ENCODE measurements at places on chromosomes 6 and 20. TPM values are rescaled to one million over a fixed set of nuclear protein-coding genes. Genes with fewer than 3 reads are reported as not detected.

- DNase-seq = no peak
These were observed 76.5 kb downstream of the CDKAL1 start for GRCh38 chr6:20610636-20611370.

DNA sequence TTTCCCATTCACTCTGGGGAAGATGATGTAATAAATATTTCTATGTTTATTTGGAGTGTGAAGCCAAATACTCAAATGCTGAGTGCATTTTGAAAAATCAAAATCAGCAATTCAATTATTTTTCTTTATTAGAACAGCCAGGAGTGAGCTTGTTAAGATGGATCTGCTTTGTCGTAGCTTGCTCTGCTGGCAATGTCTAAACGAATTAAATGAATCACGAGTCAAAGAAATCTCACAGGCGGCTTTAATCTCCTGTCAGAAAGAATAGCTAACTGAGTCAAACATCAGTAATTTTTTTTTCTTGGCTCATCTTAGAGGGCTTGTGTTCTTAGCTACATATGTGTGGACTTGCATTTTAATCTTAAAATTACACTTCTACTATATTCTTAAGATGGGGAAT is 100.2 kb upstream of the HMGN3 start:
- DNase-seq = no peak

DNA sequence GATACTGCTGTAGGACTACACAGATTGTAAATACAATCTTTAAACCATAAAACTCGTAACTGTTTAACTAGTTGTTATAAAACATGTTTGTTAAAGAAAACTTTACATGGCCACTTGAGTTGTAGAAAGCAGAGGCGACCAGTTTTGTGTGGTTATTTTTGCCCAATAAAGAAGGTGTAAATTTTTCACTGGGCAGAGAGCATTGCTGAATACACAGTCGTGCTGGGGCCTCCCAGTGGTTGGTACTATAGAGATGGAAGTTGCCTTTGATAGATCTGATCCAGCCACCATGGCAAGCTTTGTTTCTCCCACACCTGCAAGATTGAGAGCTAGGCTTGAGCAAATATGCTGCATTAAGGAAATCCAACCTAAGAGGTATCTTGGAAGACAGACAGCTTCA is 34.0 kb upstream of the YWHAB start:
- no peak for DNase-seq

- DNase-seq = no peak
These were observed 49.5 kb downstream of the TRIM38 start for GRCh38 chr6:26012061-26012460.

- DNase-seq = no peak
These were observed 19.1 kb upstream of the NNAT start for GRCh38 chr20:37501940-37502339.

DNA sequence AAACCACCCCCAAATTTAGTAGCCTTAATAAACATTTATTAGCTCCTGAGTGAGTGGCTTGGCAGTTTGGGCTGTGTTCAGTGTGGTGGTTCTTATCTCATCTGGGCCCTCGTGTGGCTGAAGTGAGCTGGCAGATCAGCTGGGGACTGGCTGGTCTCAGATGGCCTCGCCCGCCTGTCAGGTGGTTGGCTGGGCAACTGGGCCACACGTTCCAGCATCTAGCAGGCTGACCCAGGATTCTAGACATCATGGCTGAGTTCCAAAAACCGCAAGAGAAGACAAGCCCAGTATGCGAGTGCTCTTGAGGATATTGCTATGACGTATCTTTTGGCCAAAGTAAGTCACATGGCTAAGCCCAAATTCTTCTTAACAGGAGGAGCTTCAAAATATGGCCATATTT is 28.9 kb downstream of the EIF2S2 start:
- no peak for DNase-seq

- no peak for DNase-seq
These were observed 92.0 kb upstream of the SCP2D1 start for GRCh38 chr20:18721551-18722115.

- no peak for DNase-seq
These were observed 199.3 kb downstream of the ARID1B start for GRCh38 chr6:156976216-156977127.

DNA sequence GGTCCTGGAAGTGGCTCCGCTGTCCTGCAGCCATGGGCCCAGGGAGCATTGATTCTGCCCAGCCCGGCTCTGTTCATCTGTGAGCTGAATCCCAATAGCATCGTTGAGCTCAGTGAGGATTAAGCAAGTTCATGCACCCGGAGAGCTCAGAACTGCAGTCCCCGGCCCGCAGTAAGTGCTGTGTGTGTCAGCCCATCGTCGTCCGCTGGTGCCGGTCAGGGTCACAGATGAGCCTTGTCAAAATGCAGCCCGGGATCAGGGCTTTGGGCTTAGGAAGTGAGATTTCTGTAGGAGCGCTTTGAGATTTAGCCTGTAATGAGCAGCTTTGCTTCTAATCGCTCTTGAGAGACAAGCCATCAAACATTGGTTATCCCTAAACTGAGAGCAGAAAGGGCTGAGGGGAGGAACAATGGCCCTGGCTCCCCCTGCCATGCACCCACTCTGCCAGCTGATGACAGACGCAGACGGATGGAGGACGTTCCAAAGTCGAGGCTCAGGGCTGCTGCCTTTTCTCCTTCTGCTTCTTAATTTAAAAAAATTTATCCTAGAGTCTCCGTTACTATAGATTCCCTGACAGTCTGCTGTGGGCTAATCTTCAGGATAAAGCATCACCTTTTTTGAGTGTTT is 25.6 kb upstream of the SULF2 start:
- DNase-seq = no peak

DNA sequence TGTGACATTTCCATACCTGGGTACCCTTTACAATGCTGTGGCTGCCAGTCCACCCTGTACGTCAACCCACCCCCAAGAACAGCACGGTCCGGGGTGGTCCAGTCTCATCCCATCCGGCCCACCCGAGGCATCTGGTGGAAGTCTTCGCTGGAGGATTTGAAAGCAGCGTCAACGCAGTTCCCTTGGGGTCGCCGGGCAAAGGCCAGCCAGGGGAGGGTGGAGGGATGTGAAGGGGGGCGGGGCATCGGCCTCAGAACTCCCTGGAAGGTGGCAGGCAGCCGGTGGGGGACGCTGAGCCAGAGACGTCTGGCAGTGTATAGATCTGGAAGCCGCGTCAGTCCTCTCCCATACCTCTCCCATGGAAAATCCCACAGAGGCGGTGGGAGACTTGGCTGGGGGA is 1944.0 kb upstream of the DEFB115 start:
- no peak for DNase-seq

GRCh38 chr6:168200571-168201134 is 118.9 kb downstream of the DACT2 start:
- DNase-seq = no peak

DNA sequence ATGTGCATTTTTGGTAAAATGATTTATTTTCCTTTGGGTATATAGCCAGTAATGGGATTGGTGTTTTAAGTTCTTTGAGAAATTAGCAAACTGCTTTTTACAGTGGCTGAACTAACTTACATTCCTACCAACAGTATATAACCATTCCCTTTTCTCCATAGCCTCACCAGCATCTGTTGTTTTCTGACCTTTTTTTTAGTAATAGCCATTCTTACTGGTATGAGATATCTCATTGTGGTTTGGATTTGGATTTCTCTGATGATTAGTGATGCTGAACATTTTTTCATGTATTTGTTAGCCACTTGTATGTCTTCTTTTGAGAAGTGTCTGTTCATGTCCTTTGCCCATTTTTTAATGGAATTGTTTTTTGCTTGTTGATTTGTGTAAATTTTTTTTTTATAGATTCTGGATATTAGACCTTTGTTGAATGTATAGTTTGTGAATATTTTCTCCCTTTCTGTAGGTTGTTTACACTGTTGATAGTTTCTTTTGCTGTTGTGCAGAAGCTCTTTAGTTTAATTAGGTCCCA is 42.3 kb downstream of the STK4 start:
- DNase-seq = no peak

DNA sequence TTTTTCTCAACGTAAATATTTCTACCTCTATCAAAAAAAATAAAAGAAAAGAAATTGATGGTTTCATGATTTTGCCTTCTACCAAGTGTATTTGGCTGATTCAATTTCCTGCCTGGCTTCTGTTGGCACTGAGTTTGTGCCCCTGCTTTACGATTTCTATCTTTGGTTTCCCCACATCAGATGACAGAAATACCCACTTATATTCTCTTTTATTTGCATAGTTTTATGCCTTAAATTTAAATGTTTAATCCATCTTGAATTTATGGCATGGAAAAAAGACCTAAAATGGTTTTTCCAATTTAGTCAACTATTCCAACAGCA is 34.3 kb downstream of the RNF24 start:
- no peak for DNase-seq

SLC17A3 gene
- not detected for total RNA-seq

ISM1 gene
- total RNA-seq = 0.81 TPM

RUNX2 gene
- 6.0 TPM for total RNA-seq

ADRM1 gene
- total RNA-seq = 67.2 TPM

Data from type B pancreatic cell (in vitro differentiated cells).